Daoy (cell line): ENCODE measurements at places on chromosomes 6 and 20. TPM values are rescaled to one million over a fixed set of nuclear protein-coding genes. Genes with fewer than 3 reads are reported as not detected.

GRCh38 chr20:62305149-62305764 lies 2.5 kb downstream of the ADRM1 start:
- no peak for DNase-seq

DNA sequence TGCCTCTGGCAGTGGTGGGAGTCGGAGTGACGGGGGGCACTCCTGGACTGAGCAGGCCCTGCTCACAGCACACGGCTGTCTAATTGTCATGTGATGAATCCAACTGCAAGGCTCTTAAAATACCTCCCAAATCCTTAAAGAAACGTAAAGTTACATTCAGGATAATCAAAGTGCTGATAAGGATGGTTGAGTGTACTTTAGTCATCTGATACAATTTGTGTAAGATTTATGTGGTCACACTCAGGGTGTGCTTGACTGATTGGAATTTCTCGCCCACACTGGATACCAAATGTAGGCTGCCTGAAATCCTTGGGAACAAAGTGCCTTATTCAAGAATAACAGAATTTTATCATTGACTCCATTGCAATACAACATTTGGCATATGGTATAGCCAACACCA lies 238.7 kb downstream of the CDH4 start:
- DNase-seq, result no peak

DNA sequence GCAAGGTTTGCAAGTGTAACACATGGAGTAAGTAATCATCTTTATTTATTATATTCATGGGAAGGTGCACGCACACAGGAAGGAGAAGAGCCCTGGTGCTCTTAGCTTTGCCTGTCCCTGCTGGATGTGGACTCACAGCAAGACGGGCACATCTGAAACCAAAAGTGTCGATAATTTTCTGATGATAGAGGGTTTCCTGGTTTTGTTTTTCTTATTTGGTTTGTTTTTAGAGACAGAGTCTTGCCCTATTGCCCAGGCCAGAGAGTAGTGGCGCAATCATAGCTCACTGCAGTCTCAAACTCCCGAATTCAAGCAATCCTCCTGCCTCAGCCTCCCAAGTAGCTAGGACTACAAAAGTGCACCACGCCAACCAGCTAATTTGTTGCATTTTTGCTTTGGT lies 7.8 kb upstream of the KHDC1L start:
- DNase-seq, result no peak

DNA sequence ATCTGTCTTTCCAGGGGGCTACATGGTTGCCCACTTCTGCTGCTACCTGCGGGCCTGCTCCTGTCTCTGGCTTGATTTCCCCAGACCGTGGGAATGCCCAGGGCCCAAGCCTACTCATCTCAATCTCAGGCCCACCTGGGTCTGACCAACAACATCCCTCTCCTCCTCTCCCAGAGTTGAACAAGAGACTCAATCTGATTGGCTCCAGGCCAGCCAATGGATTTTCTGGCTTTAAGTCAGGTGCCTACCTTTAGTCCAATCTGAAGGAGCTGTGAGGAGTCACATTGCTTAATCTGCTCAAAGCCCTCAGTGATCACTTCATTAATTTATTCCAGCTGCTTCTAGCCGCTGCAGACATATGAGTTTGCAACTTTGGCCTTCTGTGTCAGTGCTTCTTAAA lies 162.4 kb upstream of the KCNG1 start:
- no peak for DNase-seq

GRCh38 chr20:44279228-44279627 lies 31.8 kb downstream of the FITM2 start:
- peak; percentile 85 for DNase-seq

DNA sequence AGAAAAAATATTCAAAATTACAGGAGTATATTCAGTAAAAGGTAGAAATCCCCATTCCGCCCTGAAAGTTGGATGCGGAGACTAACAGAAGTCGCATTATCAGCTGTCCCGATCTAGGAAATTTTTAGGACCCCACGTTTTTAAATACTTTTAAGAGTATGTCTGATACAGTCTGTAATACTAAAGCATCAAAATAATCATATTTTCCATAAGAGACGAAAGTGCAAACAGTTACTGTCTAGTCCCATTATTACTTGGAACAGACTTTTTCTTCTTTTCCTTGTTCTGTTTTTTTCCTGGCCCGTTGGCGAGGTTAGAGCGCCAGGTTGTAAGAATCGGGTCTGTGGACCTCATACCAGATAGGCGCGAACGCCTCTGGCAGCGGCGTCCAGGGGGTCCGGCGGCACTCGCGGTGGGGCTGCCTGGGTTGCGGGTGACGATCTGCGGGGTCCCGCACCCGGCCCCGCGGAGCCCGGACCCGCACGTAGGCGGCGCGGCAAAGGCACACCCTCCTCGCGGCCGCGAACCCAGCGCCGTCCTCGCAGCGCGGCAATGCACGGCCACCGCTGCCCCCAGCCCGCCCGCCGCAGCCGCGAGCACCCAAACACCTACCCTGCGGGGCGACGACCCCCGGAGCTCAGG lies 460 bp downstream of the PLAGL1 start:
- peak; percentile 11 for DNase-seq

GRCh38 chr6:102114402-102114801 lies 720.9 kb downstream of the GRIK2 start:
- DNase-seq, result no peak

DNA sequence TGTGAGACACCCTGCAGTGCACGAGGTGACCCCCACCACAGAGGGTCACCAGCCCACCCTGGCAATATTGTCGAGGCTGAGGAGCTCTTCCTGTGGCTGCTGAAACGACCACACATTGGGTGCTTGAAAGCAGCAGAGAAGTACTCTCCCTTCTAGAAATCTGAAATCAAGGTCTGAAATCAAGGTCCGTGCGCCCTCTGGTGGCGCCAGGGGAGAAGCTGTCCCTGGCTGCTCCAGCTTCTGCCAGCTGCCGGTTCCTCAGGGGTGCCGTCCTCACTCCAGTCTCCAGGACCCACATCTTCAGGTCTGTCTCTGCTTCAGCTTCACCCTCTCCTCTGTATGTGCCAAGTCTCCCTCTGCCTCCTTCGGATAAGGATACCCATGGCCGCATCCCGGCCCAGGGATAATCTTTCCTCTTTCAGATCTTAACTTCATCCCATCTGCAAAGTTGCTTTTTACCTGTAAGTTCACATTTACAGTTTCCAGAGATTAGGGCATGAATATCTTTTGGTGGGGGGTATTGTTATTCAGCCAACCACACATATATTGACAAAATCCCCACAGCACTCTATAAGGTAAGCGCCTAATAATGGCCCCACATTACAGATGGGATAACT lies 108.3 kb upstream of the PHACTR3 start:
- DNase-seq, result peak; percentile 81

GRCh38 chr20:14830466-14830865 lies 493.1 kb upstream of the FLRT3 start:
- no peak for DNase-seq

- no peak for DNase-seq
These were observed 5.8 kb upstream of the MAP3K5 start for GRCh38 chr6:136798044-136798443.

- peak; percentile 51 for DNase-seq
These were observed 104.0 kb downstream of the TFAP2A start for GRCh38 chr6:10310826-10311225.

- DNase-seq, result peak; percentile 38
These were observed 257.1 kb upstream of the ZFP64 start for GRCh38 chr20:52448513-52449232.

DNA sequence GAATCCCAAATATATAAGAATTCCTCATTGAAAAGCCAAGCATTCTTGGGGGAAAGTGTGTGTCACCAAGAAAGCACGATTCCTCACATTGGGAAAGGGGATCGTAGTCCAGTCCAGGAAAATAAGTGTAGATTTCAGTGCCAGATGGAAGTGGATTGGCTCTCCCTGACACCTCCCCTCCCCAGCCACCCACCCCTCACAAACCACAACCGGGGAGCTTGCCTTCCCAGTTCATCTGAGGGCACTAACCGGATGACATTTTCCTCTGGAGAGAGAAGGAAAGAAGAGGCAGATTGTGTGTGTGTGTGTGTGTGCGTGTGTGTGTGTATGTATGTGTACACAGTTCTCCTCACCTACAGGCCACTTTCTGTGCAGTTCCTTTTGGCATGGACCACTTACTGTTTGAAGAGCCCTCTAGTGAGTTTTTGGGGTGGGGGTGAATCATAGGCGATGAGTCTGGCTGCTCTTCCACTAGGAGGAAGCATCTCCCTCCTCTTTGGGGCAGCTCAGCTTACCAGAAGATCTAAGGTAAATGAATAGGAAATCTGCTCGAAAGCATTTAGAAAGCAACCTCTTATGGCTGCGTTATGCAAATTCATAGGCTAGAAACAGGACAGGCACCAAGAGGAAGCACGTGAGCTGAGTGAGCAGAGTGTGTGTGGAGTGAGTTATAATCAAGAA lies 20.8 kb downstream of the DAAM2 start:
- DNase-seq, result peak; percentile 37

DNA sequence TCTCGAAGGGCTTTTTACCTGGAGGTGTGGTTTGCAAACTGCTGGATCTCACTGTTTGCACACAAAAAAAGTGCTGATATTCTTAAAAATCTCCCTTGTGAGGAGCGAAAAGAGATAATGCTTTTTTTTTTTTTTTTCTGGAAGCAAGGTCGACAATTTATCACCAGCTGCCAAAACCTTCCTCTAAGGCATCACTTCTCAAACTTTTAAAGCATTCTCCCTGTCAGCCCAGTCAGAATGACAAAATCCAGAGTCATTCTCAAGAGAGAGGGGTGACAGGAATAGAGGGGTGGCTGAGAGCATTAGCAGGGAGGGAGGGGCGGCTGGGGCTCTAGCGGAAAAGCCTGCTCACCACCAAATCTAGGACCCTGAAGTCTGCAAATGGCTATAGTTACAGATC lies 137.2 kb upstream of the ARMC2 start:
- DNase-seq, result no peak

DNA sequence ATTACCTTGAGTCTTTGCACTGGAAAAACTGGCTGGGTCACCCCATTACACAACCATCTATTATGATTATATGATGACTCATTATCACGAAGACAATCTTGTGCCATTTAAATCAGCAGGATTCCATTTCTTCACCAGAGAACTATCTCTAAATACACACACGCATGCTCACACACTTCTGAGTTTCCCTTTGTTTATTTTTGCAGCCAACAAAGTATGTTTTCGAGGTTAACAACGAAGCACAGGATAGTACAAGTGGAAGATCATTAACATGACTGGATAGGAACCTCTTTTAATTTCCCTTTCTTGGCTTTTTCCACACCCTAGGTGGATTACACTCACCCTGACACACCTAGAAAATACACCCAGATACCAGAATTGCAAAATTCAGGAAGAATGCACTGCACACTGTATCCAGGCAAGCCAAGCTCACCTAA lies 18.9 kb downstream of the PERP start:
- peak; percentile 76 for DNase-seq

DNA sequence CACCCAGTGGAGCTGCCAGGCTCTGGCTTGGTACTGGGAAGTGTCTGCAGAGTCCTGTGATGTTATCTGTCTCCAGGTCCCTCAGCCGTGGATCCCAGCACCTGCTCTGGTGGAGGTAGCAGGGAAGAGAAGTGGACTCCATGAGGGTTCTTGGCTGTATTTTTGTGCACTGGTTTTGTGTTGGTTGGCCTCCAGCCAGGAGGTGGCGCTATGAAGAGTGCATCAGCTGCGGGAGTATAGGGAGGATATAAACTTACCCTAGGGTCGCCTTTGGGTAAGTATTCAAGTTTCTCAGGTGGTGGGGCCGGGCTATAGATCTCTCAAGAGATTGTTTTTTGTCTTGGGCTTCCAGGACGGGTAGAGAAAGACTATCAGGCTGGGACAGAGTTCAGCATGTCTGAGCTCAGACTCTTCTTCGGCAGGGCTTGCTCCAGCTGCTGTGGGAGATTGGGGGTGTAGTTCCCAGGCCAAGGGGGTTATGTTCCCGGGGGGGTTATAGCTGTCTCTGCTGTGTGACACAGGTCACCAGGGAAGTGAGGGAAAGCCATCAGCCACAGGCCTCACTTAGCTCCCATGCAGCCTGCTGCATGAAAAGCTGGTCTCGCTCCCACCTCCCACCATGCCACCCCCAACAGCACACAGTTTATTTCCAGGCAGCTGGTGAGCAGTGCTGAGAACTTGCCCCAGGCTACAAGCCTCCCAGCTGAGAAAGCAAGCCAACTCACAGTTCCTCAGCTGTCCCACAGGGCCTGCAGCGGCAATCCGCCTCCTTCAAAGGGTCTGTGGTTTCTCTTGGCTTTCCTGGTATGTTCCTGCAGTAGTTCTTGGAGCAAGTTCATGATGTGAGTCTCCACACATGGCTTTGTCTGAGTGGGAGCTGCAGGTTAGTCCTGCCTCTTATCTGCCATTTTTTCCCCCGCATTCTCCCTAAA lies 115.7 kb downstream of the AIG1 start:
- peak; percentile 92 for DNase-seq

DNA sequence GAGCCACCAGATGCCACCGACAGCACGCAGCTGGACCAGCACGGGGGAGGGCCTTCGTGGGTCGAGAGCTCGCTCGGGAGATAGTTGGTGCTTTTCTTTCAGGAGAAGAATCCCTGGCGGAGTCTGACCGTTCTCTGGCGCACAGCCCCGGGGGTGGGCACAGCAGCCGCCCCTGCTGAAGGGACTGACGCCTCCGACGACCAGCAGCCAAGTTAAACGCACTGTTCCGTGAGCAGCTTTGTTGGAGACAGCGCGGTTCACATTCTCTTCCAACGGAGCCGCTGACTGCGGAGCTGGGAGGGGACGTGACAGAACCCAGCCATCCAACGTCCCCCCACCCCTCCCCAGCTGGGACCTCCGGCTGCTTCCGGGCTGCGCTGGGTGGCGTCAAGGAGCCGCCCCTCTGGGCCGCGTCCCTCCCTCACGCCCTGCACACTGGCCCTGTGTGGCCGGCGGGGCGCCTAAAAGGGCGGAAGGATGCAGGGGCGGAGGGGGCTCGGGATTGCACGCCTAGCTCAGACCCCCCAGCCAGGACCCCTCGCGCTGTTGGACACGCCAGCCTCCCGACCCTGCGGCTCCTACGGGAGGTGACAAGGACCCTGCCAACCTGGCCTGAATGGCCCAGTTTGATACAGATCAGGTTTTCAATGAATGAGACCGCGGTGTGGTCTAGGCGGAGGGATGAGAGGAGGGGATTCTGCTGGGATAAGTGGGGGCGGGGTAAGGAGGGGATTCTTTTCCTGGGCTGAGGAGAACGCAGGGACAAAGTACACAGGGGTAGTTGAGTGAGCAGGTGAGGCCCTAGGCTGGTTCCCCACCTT lies 36.4 kb upstream of the KHDC1 start:
- DNase-seq, result no peak

- DNase-seq, result peak; percentile 48
These were observed 123.4 kb upstream of the TENT5A start for GRCh38 chr6:81875782-81876293.

DNA sequence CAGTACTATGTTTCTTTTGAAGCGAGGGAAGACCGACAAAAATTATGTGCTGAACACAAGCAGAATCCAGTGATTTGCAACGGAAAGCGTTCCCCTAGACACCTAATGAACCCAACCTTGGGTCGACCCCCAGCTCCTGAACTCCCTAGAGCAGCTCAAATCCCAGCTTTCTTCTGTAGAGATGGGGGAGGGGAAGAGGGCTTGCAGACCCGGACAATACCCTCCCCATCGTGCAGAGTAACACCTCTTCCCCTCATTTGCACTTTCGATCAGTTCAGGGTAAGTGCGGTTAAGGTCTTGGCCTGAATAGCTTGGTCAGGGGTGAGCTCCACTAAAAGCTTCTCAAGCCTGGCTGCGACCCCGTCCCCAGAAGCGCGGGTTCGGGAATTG lies 404 bp downstream of the CEP162 start:
- peak; percentile 3 for DNase-seq

The OXT gene
- total RNA-seq, result not detected in 2 replicates

The CST1 gene
- total RNA-seq, result not detected in 2 replicates

The TEAD3 gene
- total RNA-seq, result 6.9 and 7.3 TPM in 2 replicates

The FRS3 gene
- 0.74 and 2.3 TPM in 2 replicates for total RNA-seq

The TRIM10 gene
- total RNA-seq, result not detected in 2 replicates

The RIOK1 gene
- total RNA-seq, result 37.9 and 48.8 TPM in 2 replicates
